ENCODE measurements at places on chromosomes 1 and 21. TPM values are rescaled to one million over a fixed set of nuclear protein-coding genes. Genes with fewer than 3 reads are reported as not detected.

DNA sequence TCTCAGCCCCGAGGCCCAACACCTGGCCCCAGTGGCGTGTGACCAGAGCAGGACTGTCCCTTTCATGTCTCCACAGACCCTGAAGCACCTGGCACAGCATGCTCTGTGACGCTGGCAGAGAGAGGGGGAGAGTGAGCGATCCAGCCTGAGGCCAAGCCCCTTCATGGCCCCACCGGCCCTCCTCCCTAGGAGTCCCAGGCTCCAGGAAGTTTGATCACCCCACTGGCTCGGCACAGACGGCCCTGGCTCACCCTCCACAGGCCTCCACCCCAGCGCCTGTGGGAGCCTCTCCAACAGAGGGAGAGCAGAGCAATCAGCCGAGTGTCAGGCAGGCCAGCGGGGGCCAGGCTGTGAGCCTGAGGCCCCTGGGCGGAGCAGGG is 11.0 kb downstream of the SH3BGRL3 start:
- no peak for DNase-seq

- DNase-seq, result no peak
These were observed 14.3 kb downstream of the BTG3 start for GRCh38 chr21:17598437-17598836.

DNA sequence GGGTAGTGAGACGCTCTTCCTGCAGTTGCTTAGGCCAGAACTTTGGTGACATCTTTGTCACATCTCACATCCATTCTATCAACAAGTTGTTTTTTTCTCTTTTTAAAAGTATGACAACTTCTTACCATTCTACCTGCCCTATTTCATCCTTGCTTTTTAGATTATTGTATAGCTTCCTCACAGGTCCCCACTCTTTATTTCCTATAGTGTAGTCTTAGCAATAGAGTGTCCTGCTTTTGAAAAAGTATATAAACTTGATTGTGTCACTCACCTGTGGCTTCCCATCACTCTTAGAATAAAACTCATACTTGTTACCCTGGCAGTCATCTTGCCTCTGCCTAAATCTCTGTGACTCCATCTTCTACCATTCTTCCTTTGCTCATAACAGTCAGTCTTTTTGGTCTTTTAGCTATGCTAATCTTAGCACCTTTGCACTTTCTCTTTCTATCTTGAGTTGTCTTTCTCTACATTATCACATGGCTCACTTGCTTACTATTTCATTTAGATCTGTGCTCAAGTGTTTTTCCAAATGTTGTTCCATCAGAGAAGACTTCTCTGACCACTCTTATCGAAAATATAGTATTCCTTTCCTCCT is 9.5 kb downstream of the CDC73 start:
- DNase-seq, result no peak

DNA sequence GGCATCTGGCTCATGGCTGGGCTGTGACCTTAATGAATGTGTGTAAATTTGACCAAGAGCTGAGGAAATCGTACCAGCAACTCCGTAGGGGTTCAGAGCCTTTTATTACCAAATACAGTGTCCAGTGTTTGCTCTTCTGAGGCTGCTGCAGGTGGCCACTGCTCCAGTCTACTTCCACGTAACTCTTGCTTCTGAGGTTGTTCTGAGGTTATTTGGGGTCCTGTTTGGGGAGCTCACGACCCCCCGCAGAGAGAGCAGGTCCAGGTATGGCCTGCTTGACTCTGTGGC is 33.6 kb downstream of the MAN1C1 start:
- no peak for DNase-seq

DNA sequence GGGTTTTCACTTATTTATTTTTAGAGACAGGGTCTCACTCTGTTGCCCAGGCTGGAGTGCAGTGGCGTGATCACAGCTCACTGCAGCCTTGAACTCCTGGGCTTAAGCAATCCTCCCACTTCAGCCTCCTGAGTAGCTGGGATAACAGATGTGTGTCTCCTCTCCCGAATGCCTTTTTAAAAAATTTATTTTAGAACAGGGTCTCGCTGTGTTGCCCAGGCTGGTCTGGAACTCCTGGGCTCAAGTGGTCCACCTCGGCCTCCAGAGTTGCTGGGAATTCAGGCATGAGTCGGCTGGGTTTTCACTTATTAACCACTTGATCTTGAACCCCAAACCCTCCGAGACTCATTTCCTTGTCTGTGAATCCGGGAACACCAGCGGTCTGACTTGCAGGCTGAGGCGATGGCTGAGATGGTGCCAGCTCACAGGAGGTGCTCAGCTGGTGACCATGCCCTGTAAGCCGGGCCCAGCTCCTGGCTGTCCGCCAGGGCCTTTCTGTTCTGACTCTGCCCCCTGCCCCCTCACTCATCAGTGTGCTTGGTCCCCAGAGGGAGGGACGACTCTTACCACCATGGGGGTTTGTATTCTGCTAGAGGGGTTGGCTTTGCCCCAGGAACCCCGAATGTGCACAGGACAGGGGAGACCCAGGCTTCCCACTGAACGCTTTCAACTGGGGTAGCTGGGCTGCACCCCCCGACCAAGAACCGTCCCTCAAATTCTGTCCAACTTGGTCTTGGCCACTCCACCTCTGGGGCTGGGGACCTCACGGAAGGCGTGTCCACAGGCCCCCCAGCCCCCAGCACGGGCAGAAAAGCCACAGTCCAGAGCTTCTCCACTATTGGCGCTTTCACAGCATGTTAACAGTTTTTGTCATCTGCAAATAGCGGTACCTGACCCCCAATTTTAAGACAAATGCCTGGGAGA is 22.5 kb downstream of the MMEL1 start:
- no peak for DNase-seq

DNA sequence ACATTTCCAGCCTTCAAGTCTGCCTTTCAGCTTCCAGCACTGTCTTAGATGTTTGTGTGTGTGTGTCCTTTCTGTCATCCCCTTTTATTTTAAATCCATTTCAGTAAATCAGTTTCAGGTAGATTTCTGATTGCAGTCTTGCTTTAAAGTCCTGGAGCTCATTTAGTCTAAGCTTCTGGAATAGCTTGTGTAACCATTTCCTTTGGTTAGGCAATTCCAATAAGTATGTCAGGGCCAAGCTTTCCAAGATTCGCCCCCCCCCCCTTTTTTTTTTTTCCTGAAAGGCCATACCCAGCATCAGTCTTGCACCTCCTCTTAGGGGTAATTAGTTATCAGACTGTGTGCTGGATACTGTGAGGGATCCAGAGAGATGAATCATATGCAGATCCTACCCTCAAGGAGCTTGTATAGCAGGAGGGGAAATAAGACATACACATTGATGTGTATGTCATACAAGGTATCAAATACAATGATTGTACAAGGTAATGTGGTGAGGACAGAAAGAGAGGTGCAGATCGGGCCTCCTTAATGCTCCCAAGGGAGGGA is 41.3 kb downstream of the NFYC start:
- DNase-seq, result no peak

The VASH2 gene
- 27.2 TPM for polyA plus RNA-seq

DNA sequence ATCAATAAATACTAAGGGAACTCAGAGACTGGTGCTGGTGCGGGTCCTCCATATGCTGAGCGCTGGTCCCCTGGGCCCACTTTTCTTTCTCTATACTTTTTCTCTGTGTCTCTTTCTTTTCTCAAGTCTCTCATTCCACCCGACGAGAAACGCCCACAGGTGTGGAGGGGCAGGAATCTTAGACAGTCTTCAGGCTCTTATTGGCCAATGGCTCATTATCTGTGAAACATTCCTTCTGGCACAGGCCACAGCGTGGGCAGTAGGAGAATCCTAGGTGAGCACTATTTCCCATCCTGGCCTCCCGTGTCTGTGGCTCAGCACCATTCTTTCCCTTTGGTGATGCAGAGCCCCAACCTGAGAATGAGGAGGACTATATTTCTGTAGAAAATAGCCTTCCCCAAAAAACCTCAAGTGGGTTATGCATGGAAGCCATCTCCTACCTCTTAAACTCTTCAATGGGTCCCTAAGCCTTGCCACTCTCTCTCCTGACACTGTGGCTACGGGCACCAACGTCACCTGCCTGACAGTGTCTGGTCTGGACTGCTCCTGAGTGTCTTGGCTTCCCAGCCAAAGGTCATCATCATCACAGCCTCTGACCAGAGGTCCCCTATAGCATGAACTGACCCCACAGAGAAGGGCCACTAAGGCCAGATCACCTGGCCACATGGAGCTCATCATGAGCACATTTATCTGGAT is 6.2 kb upstream of the SLAMF1 start:
- DNase-seq, result no peak

DNA sequence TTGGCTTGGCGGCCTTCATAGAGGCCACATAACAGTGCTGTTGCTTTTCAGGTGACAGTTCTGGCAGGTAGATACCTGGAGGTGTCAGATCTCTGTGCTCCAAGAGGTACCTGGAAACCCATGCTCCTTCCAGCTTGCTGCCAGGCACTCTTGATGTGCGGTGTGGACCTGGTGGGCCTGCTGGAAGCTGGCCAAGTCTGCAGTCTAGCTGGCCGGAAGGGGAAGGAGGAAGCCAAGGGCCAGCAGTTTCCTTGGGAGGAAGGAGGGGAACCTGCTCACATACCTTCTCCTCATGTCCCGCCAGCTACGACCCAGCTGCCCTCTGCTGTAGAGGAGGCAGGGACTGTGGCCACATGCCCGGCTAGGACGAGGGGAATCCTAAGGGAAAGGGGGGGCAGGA is 166.4 kb upstream of the AJAP1 start:
- no peak for DNase-seq

Measured in left kidney (tissue), 8 donors.